ENCODE measurements at places on chromosomes 13 and 19.

- no peak for DNase-seq
Observed at GRCh38 chr13:39578821-39579291, 24.1 kb downstream of the LHFPL6 start.

DNA sequence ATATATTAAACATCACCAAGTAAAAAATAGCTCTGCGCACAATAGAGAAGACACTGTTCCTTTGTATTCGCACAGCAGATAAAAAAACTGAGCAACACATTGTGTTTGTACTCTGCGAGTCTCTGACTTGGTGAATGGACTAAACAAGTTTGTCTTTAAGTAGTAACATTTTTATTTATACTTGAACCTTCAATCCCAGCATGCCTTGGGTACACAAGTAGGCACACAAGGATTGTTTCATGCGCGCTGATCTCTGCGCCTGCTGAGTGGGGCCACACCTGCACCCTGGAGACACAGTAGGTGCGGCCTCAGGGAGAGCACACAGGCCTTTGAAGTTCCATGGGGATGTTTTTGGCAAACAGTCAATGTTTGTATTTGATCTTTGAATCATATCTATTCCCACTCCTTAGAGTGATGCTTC is 318.9 kb downstream of the MYO16 start:
- no peak for DNase-seq

- DNase-seq = no peak
Observed at GRCh38 chr13:97976610-97977521, 23.4 kb downstream of the IPO5 start.

GRCh38 chr13:86760620-86761019 is 910.6 kb upstream of the SLITRK5 start:
- DNase-seq = no peak

DNA sequence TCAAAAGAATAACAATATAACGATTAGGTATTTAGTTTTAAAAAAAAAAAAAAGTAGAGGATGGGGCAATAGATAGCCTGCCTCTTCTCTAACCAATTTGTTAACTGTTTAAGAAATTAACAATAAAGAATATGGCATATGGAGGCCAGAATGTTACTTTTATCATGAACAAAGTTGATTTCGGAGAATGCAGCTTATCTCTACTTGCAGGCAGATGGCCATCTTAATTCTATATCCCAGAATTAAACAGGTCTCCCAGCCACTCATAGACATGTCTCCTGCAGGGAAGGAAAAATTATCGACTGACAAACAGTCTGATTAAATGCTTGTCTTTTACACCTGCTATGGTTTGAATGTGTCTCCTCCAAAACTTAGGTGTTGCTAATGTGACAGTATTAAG is 96.6 kb downstream of the SLC25A15 start:
- no peak for DNase-seq

DNA sequence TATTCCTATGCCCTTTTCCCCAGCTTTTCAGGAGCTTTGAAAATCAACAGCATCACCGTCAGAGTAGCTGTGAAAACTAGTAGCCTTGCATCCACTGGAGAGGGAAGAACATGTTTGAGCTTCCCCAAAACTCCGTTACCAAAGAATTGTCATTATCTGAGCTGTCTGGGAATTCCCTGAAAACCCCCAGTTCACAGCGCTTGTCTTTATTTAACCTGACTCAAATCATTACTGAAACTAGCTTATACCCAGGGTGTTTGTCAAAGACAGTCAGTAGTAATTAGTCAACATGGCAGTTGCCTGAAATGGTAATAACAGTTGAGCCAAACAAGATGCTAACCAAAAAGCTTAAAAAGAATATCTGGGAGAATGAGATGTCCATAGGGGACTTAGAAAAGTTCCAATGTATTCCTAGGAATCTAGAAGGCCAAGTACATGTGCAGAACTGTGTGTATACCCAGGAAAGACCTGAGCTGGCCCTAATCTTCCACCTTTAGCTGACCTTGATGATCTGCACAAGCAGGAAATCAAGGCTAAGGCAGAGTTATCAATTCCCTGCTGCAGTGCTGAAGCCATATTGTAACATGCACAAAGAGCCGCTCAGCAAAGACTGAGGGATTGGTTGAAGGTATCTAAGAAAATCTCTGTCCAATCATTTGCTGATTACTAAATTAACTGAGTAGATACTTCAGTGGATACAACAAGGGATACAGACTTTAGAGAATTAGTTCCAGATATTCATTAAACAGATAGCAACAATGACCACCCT is 130.8 kb downstream of the KL start:
- DNase-seq = no peak

Measured in epithelial cell of proximal tubule (primary cell).